BJ (cell line): ENCODE measurements at places on chromosomes 2 and 18.
A peak's percentile ranks its signal among the peaks of the same experiment; 100 is the strongest.

DNA sequence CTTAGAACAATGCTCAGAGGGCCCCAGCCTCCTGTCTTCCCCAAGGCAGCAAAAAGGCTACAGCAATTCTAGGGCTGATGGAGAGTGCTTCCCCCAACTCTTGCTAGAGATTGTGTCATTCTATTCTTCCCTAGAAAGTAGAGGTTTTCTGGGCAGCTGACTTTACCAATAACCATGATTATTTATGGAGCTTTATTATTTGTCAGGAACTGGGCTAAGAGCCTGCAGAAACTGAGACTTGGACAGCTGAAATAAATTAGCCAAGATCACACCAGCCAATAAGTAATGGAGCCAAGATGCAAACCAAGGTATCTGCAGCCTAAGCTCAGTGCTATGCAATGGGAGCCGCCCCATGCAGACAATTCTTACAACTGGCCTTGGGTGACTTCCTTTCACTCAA, 84.8 kb downstream of the CCBE1 start:
- DNase-seq = peak; percentile 73

DNA sequence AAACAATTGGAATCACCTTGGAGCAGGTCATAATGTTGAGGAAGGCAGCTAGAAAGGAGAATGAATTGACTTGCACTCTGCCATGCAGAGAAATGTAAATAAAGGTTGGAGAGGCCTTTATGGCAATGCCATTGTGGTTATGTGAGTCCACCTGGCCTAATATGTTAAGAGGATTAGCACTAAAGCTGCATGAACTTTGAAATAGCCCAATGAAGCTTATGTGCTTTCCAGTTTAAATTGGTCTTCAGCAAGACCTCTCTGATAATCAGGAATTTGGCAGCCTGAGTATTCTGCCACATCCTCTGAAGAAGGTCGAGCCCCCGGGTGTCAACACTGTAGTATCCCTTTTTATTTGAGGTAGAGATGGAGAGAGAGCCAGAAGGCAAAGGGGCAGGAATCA, 464.9 kb downstream of the CDH2 start:
- no peak for DNase-seq

DNA sequence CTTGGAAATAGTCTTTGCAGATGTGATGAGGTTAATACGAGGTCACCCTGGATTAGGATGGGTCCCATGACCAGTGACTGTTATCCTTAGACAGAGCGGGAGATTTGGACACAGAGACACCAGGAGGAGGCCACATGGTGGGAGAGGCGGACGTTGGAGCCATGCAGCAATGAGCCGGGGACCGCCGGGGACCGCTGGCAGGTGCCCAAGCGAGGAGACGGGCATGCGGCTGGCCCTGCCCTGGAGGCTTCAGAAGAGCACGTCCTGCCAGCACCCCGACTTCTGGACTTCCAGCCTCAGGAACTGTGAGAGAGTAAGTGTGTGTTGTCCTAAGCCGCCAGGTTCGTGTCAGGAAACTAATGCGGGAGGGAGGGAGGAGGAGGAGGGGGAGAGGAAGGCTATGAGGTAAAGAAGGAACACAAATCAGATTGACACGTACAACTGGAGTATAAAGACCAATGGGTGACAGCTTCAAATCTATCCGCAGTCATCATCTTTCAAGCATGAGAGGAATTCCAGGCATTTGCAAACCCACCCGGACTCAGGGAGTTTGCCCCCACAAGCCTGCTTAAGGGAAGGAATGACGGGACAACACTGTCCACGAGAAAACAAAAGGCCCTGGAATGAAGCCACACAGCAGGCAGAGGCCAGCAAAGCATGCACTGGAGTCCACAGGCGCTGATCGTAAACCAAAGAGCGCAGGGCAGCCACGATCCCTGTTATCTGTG, 11.6 kb upstream of the BOK start:
- peak; percentile 97 for DNase-seq

GRCh38 chr2:126963390-126963789, 64.7 kb downstream of the TEX51 start:
- no peak for DNase-seq

- no peak for DNase-seq
Measured at GRCh38 chr2:157355618-157356017, 30.0 kb upstream of the ERMN start.
